ENCODE measurements at places on chromosomes 1 and 21. TPM values are rescaled to one million over a fixed set of nuclear protein-coding genes. Genes with fewer than 3 reads are reported as not detected.
A peak's percentile ranks its signal among the peaks of the same experiment; 100 is the strongest.

The KRTAP7-1 gene
- 4.4 TPM for total RNA-seq

The CCDC24 gene
- total RNA-seq = 6.1 TPM

The OXCT2 gene
- total RNA-seq = not detected

DNA sequence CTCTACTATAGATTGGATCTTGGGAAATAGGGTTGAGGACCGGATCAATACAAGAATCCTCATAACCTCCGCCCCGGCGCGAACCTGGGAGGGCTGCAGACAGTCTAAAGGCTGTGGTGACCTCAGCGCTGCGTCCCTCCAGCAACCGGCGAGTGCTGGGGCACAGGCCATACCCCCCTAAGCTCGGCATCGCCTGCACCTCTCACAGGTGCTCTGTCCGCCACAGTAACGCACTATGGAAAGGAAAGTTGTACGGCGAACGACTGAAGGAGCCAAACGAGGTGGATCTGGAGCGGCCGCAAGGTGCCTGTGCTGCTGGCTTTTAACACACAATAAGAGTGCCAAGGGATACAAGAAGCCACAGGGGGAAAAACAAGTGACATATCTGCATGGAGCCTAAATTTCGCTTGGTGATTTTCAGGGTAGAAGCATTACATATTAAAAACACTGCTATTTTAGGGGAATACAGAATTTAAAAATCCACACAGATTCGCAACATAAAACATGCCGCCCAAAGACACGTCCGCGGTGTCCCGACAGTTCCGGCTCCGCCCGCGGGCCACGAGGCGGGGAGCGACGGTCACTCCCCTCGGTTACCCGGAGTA lies 1.4 kb upstream of the RBM15 start:
- peak; percentile 89 for DNase-seq

DNA sequence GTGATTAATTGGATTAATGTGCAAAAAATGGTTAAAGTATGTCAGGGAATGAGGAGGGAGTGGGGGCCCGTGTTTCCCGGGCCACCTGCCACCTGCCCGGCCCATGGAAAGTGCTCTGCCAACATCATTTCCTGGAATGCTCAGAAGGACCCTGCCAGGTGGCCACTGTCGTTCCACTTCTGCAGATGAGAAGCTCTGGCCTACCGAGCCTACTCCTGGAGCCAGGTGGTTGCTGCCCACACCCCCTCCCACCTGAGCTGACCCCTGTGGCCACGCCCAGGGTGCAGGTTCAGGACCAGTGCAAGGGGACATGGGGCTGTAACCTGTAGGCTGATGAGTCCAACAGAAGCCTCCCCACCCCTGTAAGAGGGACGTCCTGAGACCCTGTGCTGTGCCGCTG lies 99.7 kb downstream of the PRDM16 start:
- DNase-seq = no peak

- DNase-seq = no peak
These were observed 199.2 kb downstream of the HLX start for GRCh38 chr1:221078260-221078965.

GRCh38 chr21:15057285-15057684 lies 7.5 kb downstream of the NRIP1 start:
- no peak for DNase-seq

- DNase-seq = no peak
These were observed 39.5 kb downstream of the TOR3A start for GRCh38 chr1:179121159-179121938.

- DNase-seq = no peak
These were observed 62.1 kb upstream of the PROX1 start for GRCh38 chr1:213925531-213926182.

DNA sequence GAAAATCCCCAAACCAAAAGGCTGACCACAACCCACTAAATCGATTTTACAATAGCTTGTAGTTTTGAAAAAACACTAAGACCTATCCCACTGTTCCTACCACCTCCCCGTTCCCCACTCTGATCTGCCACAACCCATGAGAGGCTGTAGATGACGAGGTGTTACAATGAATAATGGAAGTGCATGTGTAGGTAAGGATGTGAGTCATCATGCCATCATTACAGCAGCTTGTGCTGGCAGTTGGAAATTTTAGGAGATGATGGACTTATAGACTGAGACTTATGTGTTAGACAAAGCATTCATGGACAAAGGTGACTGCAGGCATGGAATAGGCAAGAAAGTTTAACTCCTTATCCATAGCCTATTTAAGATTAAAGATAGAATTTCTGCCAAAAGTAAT lies 184.7 kb upstream of the CACYBP start:
- no peak for DNase-seq

DNA sequence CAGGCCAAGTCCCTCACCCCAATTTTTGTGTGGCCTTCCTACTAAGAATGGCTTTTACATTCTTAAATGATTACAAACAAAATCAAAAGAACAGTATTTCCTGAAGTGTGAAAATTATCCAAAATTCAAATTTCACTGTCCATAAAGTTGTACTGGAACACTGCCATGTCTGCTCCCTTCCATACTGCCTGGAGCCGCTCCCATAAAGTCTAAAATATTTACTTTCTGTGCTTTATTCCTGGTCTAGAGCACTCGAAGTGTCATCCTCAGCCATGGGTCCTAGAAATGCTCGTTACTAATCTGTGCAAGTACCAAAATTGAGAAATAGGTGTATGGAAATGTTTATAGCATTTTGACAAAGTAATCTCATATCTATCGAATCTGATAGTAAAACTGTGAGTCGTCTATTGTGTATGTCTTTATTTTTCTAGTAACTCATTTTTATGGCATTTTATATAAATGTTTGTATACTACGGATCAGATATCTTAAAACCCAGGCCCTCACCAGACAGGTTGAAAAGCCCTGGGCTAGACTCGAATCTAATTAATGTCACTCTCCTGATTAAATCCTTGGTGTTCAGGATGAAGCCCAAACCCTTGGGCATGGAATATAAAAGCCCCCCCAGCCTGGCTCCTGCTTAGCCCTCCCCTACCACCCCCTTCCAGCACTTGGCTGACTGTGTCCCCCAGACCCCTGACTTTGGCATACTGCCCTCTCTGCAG lies 4.9 kb downstream of the LBR start:
- DNase-seq = no peak

DNA sequence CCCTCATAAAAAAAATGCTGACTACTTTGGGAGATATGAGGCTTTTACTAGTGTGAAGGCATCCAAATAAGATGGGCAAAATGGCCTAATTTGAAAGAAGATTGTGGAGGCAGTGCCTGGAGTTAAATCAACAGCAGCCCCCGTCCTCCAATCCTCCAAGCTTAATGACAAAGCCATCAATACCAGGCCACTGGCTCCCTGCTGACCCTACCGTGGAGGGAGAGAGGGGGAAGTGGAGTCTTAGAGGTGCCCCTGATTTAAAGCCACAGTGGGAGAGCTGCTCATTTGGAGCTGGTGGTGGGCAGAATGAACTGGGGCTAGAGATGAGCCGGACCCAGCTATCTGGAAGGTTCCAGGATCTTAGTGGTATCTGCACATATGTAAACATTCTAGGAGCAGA lies 24.3 kb upstream of the KNCN start:
- DNase-seq = no peak

DNA sequence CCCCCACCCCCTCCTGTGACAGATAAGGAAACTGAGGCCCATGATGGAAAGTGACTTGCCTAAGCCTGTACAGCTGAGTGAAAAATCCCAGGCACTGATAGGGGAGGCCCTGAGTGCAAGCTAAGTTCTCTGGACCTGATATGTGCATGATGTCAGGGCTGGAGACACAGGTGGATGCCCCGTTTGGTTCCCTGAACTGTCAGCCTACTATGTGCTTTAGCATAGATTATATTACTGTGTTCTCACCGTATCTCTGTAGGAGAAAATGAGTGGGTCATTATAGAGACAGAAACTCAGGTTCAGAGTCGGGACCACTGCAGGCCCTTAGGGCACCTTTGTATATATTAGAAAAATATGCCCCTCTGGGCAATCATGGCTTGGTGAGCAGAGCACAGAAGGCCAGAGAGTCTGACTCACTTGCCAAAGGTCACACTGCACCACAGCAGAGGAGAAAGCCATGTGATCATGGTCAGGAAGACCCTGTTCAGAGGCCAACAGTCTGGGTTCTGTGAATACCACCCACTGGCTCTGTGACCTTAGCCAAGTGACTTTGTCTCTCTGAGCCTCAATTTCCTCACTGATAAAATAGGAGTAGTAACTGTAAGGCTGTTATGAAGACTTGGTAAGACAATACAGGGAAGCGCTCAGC lies 145.8 kb upstream of the WNT4 start:
- DNase-seq = no peak

- no peak for DNase-seq
These were observed 66.1 kb downstream of the CD2 start for GRCh38 chr1:116820369-116820768.
